Fibroblast of skin of left quadriceps (primary cell): ENCODE measurements at places on chromosomes 3 and 15.

DNA sequence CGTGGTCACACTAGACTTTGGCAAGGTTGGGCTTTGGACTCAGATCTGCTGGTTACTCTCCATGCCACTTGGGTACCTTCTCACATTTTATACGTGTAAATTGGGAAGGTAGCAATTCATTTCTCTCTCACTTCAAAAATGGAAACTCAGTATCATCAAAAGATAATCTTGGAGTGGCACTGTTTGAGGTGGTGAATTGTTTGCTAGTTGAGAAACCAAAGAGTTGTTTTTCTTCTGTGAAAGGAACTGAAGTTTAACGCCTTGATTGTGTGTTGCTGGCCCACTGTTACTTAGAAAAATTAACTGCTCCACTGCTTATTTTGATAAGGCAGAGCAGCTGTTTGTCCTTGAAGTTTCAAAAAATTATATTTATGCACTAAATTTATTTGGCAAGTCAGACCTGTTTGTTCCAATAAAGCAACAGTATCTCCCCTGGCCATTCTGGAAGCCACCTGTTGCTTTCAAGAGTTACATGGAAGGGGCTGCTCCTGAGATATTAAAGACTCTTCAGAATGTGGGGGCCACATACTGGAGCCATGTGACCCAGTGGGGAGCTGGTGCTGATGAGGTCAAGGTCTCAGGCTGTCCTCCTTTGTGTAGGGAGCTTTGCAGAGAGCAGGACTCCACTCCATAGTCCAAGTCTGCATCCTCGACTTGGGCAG is 16.2 kb downstream of the PLCL2 start:
- no peak for DNase-seq

DNA sequence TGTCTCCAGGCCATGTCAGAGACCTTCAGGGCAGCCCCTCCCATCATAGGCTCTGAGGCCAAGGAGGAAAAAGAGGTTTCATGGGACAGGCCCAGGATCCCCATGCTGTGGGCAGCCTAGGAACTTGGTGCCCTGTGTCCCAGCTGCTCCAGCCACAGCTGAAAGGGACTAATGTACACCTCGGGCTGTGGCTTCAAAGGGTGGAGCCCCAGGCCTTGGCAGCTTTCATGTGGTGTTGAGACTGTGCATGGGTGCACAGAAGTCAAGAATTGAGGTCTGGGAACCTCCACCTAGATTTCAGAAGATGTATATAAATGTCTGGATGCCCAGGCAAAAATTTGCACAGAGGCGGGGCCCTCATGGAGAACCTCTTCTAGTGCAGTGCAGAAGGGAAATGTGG is 6.6 kb upstream of the SSR3 start:
- DNase-seq = no peak

GRCh38 chr3:103410231-103410630 is 975.4 kb downstream of the ZPLD1 start:
- DNase-seq = no peak

DNA sequence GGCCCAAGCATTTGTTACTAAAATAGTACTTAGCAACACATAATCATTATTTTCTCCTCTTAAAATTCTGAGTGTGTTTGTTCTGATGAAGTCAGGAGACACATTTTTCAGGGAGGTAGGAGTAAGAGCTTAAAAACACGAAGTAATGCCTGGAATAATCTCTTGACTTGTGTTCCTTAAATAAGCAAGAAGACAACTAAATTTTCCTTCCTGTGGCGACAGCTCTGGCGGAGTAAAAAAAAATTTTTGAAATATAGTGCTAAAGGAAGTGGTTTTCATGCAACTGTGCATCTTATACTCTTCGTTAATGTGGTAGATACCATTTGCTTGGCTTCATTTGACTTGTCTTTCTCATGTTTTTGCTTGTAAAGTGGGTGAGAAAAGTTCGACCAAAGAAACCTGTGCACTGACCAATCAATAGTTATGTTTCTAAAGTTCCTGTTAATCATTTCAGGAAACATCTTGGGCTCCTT is 11.1 kb upstream of the MBNL1 start:
- no peak for DNase-seq

- no peak for DNase-seq
Observed at GRCh38 chr3:29609328-29609811, 328.5 kb downstream of the RBMS3 start.
